ENCODE measurements at places on chromosomes 12 and 14. TPM values are rescaled to one million over a fixed set of nuclear protein-coding genes. Genes with fewer than 3 reads are reported as not detected.

PPTC7 gene
- 3.4 TPM for total RNA-seq

DNA sequence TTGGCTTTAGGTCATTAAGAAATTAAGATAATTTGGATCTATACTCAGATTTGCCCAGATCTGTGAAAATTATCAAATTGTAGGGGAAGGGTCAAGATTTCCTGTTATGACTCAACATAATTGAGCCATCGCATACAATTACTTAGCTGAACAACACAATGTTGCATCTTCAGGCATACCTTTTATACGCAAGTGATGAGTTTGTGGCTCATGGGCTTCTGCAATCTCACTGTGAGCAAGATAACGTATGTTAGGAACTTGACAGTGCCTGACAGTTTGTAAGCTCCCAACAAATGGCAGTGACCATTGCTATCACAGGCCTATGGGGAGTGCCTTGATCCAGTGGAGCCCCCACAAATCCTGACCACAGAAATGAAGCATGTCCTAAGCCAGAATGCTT lies 199.7 kb downstream of the BCAT1 start:
- no peak for DNase-seq

- no peak for DNase-seq
Measured at GRCh38 chr14:75220156-75220555, 43.7 kb upstream of the TMED10 start.

DNAH10 gene
- total RNA-seq, result 0.11 TPM

DNA sequence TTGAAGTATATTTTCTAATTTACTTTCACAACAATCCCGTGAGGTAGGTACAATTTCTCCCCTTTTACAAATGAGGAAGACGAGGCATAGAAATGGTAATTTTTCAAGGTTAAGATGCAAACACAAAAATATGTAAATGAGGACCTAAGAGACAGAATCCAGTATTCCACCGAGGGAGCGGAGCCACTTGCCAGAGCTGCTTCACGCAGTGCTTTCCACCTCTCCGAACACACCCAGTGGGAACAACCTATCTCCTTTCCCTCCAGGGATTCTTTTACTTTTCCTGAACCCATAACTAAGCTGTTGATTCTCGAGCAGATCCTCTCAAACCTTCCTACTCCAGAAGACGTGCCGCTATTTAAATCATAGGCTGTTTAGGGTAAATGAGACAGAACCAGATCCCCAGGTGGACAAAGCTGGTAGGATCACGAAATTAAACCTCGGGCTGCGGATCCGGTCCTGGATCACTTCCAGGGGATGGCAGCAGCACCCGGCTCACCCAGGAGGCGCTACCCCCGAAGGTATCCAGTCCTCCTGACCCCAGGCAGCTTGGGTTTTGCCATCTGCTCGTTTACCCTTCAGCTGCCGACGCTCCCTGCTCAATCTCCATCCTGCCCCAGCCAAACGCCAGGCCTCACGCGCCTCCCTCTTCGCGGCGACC lies 1.5 kb downstream of the DDHD1 start:
- DNase-seq, result peak; percentile 78

- peak; percentile 74 for DNase-seq
Measured at GRCh38 chr12:14995583-14996425, 23.0 kb downstream of the PDE6H start.

GRCh38 chr12:123967121-123967586 lies 5.5 kb downstream of the CCDC92 start:
- DNase-seq, result no peak

GDF3 gene
- not detected for total RNA-seq

DNA sequence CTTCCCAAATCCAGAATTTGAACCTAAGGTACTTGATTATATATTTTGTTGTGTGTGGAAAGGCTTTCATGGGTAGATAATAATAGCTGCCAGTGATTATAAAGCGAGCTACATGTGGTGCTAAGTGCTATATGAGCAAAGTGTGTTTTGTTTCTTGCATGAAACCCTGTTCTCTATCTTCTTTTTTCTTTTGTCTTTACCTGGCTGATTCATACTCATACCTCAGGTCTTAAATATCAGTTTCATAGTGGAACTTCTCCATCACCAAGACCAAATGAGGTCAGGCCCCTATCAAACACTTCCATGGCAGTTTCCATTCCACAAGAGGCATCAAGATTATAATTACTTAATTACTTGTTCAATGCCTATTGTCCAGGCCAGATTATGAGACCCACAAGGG lies 6.9 kb downstream of the MAP3K9 start:
- no peak for DNase-seq

RDH12 gene
- not detected for total RNA-seq

DNA sequence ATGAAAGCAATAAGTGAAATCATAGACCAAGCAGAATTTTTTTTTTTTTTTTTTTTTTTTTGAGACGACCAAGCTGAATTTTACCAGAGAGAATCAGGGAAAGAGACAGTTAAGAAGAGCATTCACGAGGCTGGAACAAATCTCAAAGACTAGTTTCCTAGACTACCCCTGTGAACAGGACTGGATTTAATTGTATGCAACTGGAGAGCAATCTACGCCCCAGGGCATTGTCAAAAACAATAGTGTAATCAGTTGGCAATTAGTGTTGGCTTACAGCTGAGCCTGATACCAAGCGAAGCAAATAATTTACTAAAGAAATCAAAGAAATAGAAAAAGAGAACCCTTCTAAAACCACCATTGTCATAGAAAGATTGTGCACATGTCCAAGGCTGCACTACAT lies 232.9 kb upstream of the CPNE8 start:
- DNase-seq, result no peak

DNA sequence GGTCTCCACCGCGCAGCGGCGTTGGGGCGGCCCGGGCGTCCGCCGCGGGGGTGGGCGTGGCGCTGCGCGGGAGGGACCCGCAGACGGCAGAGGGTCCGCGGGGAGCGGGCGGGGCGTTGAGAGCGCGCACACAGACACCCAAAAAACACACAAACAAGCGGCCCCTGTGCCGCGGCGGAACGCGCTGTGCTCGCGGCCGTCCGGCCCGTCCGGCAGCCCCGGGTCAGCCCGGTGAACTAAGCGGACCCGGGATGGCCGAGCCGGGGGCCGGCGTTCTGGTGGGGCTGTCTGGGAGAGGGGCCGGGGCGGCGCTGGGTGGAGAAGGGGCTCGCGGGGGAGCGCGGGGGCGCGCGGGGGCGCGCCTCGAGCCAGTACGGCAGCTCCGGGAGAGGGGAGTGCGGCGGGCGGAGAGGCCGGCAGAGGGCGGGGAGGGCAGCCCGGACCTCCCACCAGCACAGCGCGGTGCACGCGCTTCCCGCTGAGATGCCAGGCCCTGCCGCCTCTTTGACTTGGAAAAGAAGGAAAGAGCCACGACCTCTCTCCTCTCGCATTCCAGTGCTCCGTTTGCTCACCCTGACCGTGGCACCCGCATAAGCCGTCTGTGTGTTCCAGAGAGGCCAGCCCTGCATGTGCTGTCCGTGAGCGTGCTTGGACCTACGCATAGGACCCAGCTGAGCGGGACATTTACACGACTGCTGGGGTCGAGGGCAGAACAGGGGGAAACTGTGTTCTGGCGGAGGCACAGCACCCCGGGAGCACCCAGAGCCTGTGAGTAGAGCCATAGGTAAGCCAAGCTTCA lies 10.3 kb downstream of the SLC6A12 start:
- DNase-seq, result no peak

CPNE6 gene
- total RNA-seq, result not detected

GRCh38 chr12:52687497-52688385 lies 7.5 kb upstream of the KRT1 start:
- DNase-seq, result no peak

SLC8A3 gene
- total RNA-seq, result not detected

DNA sequence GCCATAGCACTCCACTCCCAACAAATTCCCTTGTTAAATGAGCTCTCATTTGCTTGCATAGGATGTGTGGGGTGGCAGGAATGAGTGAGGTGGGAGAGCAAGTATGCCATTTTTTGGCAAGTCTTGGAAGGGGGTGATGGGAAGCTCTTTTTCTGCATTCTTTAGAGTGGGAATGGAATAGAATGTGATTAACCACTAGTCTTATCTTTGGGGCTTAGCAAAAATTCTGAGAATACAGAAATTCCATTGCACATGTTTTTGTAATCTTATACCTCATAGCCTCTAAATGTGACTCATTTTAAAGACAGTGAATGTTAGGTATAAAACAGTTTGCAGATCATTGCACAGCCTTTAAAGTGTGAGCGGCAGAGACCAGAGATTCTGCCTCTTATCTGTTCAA lies 28.4 kb upstream of the NEDD1 start:
- DNase-seq, result peak; percentile 62

DNA sequence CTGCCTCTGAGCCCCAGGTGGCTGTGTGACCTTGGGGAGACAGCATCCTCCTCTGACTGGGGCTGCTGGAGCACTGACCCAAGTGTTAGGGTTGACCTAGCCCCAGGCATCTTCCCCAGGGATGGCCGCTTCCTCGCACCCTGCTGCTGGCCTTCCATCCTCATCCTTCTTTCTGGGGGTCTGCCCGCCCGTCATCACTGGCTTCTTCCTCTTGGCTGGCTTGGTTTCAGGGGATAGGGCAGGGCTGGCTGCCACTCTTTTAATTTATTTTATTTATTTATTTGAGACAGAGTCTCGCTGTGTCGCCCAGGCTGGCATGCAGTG lies 3.5 kb downstream of the TEDC1 start:
- DNase-seq, result no peak

GRCh38 chr12:56948881-56949280 lies 8.5 kb downstream of the RDH16 start:
- no peak for DNase-seq

DNA sequence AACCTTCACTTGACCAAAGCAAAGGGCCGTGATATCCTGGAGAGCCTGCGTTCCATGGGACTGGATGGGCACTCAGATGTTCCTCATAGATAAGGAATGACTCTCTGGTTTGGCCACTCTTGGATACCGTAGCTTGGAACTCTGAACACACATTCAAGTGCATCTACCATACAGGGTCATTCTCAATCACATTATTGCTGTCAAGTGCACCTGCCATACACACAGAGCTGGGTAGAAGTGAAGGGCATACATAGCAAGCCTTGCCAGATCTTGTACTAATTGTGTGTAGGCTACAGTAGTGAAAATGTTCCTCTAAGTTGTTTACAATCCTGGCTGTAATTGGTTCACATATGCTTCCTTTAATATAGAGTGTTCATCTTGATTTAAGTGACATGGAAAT lies 58.3 kb downstream of the PELI2 start:
- no peak for DNase-seq

DNA sequence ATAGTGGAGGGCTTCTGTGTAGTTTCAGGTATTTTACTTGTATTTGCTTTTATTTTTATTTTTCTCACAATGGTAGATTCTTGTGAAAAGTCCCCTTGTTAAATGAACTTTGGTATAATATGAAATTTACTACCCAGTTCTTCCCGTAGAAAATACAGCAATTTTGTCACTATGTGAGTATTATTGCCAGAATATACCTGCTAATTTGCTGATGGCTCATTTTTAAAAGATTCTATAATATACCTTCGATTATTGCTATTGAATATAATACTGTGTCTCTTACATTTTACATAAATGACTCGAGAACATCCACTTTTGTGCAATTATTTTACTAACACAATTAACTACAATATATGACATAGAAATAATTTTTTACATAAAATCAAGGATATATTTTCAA lies 262.3 kb upstream of the NOVA1 start:
- no peak for DNase-seq

DNA sequence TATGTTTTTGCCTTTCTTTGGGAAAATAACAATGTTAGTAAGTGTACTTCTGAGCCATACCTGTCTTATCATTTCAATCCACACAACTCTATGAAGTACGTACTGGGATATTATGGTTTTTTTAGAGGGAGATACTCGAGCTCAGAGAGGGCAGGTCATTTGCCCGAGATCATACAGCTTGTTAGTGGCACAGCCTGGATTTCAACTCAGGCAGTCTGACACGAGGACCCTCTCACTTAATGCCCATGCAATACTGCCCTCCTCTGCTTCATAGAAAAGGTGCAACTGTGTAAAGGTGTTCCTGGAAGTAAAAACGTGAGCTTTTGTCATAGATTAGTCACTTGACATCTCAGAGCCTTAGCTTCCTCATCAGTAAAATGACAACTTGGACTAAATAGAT lies 128.0 kb downstream of the NDUFA12 start:
- DNase-seq, result no peak

GRCh38 chr14:63510538-63510937 lies 32.6 kb downstream of the PPP2R5E start:
- DNase-seq, result no peak

GRCh38 chr14:90545966-90546751 lies 149.3 kb downstream of the CALM1 start:
- peak; percentile 9 for DNase-seq

- DNase-seq, result no peak
Measured at GRCh38 chr12:108479364-108480070, 35.6 kb upstream of the FICD start.

DNA sequence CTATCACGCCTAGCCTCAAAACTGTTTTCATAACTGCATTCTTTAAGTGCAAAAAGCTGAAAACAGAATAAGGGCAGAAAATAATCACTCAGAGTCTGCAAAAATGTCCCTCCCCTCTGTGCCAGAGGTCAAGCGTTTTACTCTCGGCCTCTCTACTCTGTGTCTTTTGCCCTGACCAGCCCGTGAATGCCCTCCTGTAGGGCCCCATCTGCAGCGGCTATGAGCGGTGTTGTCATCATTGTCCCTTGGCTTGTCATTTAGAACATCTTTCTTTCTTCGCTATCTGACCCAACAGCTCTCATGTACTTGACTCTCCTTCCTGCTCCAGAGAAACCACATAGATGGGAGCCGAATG lies 21.7 kb downstream of the ELK3 start:
- no peak for DNase-seq

KIF26A gene
- not detected for total RNA-seq

DNA sequence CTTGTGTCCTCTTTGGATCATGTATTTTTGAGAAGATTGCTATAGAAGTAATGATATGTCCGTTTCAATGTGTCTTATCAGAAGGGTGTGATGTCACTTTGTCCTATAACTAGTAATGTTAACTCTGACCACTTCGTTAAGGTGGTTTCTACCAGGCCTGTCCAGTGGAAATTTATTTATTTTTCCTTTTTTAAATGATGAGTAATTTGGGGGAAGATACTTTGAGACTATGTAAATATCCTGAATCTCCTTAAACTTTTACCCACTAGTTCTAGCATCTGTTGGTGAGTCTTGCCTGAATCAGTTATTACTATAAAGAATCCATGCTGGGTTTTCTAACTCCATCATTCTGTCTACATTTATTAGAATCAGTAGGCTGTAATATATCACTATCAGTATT lies 15.3 kb downstream of the EP400 start:
- peak; percentile 12 for DNase-seq

TAS2R7 gene
- not detected for total RNA-seq

- DNase-seq, result no peak
Measured at GRCh38 chr14:63890553-63890952, 37.7 kb downstream of the SYNE2 start.

GRCh38 chr14:33465846-33466700 lies 484.8 kb downstream of the EGLN3 start:
- peak; percentile 14 for DNase-seq

POU6F1 gene
- total RNA-seq, result 3.0 TPM

FERMT2 gene
- 217 TPM for total RNA-seq

DNA sequence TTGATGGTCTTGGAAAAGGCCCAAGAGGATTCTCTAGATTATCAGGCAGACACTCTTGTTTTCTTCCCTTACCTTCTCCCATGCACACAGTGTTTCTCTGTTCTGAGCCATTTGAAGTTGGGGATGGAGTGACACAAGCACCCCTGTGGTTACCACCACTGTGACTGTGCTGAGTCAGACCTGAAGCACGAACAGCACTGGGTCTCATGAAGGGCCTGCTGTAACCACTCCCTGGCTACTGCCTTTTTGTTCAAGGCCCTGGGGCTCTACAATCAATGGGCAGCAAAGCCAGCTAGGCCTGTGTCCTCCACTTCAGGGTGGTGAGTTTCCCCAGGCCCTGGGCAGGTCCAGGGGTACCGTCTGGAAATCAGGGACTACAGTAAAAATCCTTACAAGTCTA lies 65.5 kb downstream of the TSPAN8 start:
- DNase-seq, result no peak

All from GM23248 (cell line).